ENCODE measurements at places on chromosomes 6 and 20. TPM values are rescaled to one million over a fixed set of nuclear protein-coding genes. Genes with fewer than 3 reads are reported as not detected.

GRCh38 chr6:167505782-167506181 lies 180.9 kb downstream of the TTLL2 start:
- H3K36me3 ChIP-seq, result no peaks in the 10 kb centered on the region
- no peak for DNase-seq
- no peak overlapping the region for H3K4me3 ChIP-seq
- H3K27ac ChIP-seq, result no peak overlapping the region
- no peaks in the 10 kb centered on the region for H3K4me1 ChIP-seq
- no peaks in the 10 kb centered on the region for H3K27me3 ChIP-seq

DNA sequence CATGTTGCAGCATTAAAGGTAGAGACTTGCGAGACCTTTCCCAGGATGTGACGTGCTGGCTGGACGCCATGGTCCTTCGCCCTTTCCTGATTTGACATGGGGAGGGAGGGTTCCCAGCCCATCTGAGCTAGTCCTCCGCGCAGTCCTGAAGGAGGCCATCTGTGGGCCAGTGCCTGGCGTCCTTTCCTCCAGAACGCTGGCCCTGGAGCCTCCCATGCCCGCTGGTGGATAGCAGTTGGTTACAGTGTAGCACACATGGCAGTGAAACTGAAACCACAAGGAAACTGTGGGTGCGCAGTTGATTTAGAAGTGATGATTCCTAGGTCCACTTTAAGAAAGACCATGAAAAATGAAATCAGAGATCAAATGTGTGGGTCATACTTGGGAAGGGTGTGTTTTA lies 193.7 kb downstream of the CDH4 start:
- no peak overlapping the region for H3K4me3 ChIP-seq
- DNase-seq, result no peak
- H3K4me1 ChIP-seq, result no peaks in the 10 kb centered on the region
- H3K27ac ChIP-seq, result no peak overlapping the region
- no peaks in the 10 kb centered on the region for H3K27me3 ChIP-seq

DNA sequence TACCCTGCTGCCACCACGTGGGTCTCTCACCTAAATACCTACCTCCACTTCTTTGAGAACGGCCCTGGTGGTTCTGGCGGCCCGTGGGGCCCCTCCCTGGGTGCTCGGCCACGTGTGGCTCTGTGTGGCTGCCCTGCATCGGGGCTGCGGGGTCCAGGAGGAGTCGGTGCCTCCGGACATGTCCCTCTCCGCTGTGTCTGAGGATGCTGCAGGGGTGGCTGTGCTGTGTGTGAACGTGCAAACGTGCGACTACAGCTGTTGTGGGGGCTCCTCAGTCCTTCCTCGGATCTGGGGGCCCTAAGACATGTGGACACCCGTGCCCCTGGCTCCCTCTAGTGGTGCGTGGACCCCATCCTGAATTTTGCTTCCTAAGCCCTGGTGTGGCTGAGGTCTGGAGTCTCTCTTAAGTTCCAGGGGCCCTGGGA lies 691.8 kb downstream of the QKI start:
- no peak for DNase-seq
- H3K27ac ChIP-seq, result no peak overlapping the region
- no peaks in the 10 kb centered on the region for H3K27me3 ChIP-seq
- no peaks in the 10 kb centered on the region for H3K36me3 ChIP-seq
- peaks cover 6% of the 10 kb centered on the region for H3K4me1 ChIP-seq

GRCh38 chr6:168649209-168649608 lies 208.2 kb downstream of the SMOC2 start:
- H3K36me3 ChIP-seq, result no peaks in the 10 kb centered on the region
- no peak for DNase-seq
- H3K4me1 ChIP-seq, result no peaks in the 10 kb centered on the region
- no peak overlapping the region for H3K4me3 ChIP-seq
- H3K27ac ChIP-seq, result no peak overlapping the region

- no peaks in the 10 kb centered on the region for H3K27me3 ChIP-seq
- no peaks in the 10 kb centered on the region for H3K36me3 ChIP-seq
- H3K4me3 ChIP-seq, result peak overlapping the region; percentile 2
- DNase-seq, result no peak
- H3K4me1 ChIP-seq, result peaks cover 8% of the 10 kb centered on the region
Measured at GRCh38 chr20:59836767-59837166, 96.7 kb downstream of the SYCP2 start.

GRCh38 chr6:119129148-119129967 lies 50.9 kb upstream of the FAM184A start:
- DNase-seq, result no peak
- no peaks in the 10 kb centered on the region for H3K4me1 ChIP-seq
- no peak overlapping the region for H3K4me3 ChIP-seq
- no peaks in the 10 kb centered on the region for H3K27me3 ChIP-seq

DNA sequence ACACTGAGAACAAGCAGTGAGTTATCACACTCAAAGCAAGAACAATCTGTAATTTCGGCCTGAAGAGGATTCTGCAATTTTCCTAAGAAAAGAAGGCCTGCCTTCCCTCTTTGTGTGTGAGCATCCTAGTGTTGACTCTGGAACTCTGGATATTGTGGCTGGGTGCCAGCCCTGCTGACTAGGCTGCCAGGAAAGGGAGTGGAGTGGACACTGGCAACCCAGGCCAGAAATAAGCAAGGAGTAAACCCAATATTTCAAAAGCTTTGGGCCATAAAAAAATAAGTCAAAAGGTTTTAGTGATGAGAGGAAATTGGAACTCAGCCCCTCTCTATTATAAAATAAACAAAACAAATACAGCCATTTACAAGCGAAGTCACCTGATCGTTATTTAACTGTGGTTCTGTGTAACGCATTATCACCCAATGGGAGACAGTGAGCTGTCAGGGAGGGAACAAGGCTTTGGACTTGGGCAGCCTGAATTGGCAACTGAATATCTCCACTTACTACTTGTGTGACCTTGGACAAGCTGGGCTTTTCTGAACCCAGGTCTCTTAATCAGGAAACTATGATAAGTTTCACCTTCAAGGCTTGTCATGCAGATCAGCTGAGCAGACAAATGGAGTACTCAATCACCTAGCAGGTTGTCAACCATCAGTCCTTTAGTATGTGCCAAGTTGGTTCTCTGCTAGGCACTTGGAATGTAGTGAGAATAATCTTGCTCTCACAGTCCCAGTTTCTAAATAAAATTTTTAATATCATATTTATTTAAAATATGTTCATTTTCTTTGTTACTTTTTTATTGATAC lies 196.2 kb downstream of the PAX1 start:
- H3K4me3 ChIP-seq, result no peak overlapping the region
- H3K27me3 ChIP-seq, result no peaks in the 10 kb centered on the region
- H3K27ac ChIP-seq, result no peak overlapping the region
- H3K4me1 ChIP-seq, result peaks cover 4% of the 10 kb centered on the region
- H3K36me3 ChIP-seq, result no peaks in the 10 kb centered on the region

The HAO1 gene
- not detected for total RNA-seq

The TTBK1 gene
- total RNA-seq, result not detected

The PACRG gene
- total RNA-seq, result 2.6 TPM

The NOX3 gene
- not detected for total RNA-seq

The PDYN gene
- total RNA-seq, result not detected

Measured in tibial nerve (tissue), 4 donors.